ENCODE measurements at places on chromosomes 12 and 14. TPM values are rescaled to one million over a fixed set of nuclear protein-coding genes. Genes with fewer than 3 reads are reported as not detected.

The FZD10 gene
- 7.2 TPM for total RNA-seq

The OTX2 gene
- total RNA-seq: not detected

The KLRF1 gene
- 0.38 TPM for total RNA-seq

DNA sequence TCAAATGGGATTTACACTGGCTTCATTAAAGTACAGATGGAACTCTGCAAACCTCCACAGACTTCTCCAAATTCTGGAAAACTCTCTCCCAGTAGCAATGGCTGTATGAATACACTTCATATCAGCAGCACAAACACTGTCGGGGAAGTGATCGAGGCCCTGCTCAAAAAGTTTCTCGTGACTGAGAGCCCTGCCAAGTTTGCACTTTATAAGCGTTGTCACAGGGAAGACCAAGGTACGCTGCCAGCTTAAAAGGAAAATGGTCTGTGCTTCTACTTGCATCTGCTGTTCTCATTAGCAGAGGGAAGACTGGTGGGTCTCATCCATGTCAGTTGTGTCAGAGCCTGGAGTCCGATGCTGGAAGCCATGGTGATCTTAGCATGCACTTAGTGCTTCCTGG lies 71.0 kb downstream of the GNS start:
- DNase-seq: no peak

DNA sequence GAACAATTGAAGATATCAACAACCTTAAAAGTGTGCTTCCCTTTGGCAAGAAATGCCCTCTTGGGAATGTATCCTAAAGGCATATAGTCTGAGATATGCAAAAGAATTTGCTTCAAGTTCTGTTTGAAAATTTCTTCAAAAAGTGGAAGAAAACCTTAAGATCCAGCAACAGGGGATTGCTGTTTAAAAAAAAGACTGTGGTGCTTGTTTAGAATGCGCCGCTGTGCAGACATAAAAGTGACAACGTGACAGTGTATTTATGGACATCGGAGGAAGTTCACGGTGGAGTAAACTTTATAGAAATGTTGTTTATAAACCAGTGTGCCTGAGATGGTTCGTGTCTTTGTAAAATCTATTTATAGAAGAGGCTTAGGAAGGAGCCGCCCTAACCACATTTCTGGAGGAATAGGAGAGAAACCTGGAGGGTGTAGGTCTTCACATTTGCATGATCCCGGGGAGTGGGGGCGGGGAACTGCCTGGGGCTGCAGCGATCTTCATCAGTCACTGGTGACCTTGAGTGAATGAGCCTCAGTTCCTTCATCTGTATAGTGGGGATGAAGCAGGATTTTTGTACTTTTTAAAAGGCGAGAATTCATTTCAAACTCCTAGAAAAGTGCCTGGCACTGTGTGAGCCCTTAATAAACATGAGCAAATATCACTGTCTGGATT lies 27.5 kb downstream of the ADGRD1 start:
- no peak for DNase-seq

The IL31 gene
- total RNA-seq: not detected

GRCh38 chr12:29053567-29053966 lies 95.5 kb upstream of the FAR2 start:
- no peak for DNase-seq

The CLEC4D gene
- not detected for total RNA-seq

GRCh38 chr12:77979597-77980250 lies 149.0 kb downstream of the NAV3 start:
- DNase-seq: no peak

The E2F7 gene
- 6.6 TPM for total RNA-seq

DNA sequence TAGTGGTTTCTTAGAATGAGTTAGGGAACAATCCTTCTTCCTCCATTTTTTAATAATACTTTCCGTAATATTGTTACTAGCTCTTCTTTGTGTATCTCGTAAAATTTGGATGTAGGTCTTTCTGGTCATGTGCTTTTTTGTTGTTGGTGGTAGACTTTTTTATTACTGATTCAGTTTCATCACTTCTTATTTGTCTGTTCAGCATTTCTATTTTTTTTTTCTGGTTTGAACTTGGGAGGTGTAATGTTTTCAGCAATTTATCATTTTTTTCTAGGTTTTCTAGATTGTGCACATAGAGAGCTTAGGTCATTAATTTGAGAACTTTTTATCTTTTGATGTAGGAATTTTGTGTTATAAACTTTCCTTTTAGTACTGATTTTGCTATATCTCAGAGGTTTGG lies 1299.9 kb downstream of the FSCB start:
- DNase-seq: no peak

GRCh38 chr12:93536766-93537488 lies 35.5 kb upstream of the SOCS2 start:
- no peak for DNase-seq

GRCh38 chr12:131046813-131047788 lies 93.4 kb downstream of the ADGRD1 start:
- DNase-seq: no peak

DNA sequence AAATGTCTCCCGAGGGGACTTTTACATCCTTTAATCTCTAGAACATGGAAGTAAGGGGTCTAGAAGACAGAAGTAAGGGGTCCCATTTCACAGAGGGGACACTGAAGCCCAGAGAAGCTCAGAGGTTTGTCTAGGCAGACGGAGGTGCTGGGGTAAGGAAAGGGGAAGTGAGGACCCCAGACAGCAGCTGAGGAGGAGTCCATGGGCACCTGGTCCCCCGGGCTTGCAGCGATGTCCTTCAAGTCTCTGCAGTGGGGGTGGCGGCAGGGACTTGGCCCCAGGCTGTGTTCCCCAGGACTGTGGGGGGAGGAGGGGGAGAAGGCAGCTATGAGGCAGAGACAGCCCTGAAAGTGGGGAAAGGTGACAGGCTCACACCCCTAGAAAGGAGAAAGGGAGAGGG lies 30.7 kb downstream of the DTX1 start:
- DNase-seq: no peak

DNA sequence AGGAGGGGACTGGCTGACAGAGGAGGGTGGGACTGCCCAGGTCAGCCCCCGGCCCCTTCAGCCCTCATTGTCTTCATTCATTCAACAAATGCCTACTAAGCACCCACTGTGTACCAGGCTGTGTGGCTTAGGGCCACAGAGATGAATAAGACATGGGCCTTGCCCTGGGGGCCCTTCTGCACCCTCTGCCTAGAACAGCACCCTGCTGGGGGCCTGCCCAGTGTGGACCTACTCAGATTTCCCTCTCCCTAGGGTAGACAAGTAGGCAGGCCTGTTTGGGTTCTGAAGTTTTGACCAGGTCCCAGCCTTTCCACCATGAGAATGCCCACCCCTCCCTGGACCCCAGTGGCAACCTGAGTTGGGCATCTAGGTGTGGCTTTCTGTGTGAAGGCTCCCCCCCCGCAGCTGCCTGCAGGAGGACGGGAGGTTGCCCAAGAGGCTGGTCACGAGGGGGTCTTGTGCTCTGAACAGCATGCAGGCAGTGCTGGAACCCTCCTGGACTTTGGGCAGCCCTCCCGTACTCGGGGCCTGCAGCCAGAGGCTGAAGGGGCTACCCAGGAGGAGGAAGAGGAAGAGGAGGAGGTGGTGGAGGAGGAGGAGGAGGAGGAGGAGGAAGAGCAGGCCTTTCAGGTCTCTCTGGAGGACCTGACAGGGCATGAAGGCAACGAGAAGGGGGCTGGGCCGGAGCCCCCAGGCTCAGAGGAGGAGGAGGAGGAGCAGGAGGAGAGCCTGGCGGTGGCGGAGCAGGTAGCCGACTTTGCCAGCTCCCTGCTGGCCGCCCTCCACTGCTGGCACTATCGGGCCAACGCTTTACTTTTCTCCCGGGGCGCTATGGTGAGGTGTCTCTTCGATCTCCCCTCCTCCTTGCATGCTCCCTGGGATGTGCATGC lies 33.4 kb downstream of the PLEKHG3 start:
- no peak for DNase-seq
